ENCODE measurements at places on chromosomes 4 and X.

DNA sequence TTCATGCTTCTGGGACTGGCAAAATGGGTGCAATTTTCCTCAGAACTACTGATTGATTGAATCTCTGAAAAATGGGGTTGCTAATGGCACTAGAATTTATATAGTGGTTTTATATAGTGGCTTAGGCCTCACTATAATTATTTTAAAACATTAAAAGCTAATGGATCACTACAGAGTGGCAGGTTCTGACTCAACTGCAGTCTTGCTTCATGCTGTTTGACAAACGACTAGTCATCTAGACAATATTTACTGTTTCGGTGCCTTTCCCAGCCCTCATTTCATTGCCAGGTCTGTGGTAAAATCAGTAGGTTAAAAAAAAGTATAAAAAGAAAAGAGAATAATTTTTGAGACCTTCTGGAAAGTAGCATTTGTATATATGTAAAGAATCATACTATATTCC lies 352.8 kb upstream of the ATOH1 start:
- DNase-seq: no peak

GRCh38 chrX:19678941-19679340 lies 163.6 kb upstream of the MAP3K15 start:
- DNase-seq: no peak

DNA sequence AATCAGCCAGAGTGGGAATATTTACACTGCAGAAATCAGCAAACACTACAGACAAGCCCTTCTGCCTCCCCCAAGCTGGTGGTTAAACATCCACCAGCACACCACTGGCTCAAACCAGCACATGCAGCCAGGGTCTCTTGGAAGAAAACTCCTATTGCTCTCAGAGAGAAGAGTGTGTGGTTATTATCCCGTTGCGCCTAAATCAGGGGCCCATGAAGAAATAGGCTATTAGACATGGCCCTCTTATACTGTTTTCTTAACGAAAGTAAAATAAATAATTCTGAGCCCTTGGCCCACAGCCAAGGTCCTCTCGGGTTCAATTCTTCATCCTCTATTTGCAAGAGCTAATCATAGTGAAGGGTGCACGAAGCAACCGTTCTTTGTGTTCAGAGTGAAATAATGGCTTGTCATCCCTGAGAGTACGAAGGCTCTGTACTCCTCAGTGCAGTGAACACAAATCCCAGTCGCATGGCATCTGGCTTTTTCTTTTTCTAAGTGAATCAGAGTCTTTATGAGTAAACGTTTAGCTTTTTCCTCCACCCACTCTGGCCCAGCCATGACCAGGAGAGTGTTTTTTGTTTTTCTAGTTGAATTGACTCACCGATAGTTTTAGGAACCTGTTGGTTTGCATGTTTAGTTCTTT lies 33.4 kb upstream of the RBM47 start:
- no peak for DNase-seq

- no peak for DNase-seq
Measured at GRCh38 chrX:50071494-50071893, 129.3 kb downstream of the AKAP4 start.

- no peak for DNase-seq
Measured at GRCh38 chr4:85024671-85025070, 58.2 kb upstream of the WDFY3 start.

Data from suprapubic skin (tissue), 4 donors.